ENCODE measurements at places on chromosomes 11 and 22.

DNA sequence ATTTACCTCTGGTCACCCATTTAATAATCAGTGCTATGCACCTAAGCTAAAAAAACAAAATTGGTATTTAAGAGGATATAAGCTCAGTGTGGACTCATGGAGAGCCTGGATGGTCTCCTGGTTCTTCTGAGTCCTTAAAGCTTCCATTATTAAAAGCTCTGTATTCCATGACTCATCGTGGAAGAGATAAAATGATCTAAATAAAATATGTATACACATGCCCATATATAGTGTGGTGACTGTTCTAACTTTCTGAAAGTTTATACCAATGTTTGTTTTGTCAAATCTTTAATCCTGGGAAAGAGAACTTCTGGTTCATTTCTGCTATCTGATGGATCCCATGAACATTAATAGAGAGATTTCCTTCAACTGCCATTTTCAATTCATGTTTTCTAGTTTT, 375.9 kb downstream of the GUCY1A2 start:
- DNase-seq, result no peak

- no peak for DNase-seq
These were observed 1194.9 kb downstream of the BRD1 start for GRCh38 chr22:48632646-48633246.

- DNase-seq, result no peak
These were observed 28.8 kb upstream of the RRM1 start for GRCh38 chr11:4065601-4066377.

GRCh38 chr11:62860835-62861563, 19.7 kb upstream of the SLC3A2 start:
- DNase-seq, result no peak

- DNase-seq, result no peak
These were observed 12.7 kb downstream of the SREBF2 start for GRCh38 chr22:41845380-41846267.

GRCh38 chr11:3121931-3122774, 43.0 kb downstream of the OSBPL5 start:
- DNase-seq, result no peak

GRCh38 chr11:116042146-116042545, 537.9 kb upstream of the CADM1 start:
- no peak for DNase-seq
